ENCODE measurements at places on chromosomes 16 and 17.

DNA sequence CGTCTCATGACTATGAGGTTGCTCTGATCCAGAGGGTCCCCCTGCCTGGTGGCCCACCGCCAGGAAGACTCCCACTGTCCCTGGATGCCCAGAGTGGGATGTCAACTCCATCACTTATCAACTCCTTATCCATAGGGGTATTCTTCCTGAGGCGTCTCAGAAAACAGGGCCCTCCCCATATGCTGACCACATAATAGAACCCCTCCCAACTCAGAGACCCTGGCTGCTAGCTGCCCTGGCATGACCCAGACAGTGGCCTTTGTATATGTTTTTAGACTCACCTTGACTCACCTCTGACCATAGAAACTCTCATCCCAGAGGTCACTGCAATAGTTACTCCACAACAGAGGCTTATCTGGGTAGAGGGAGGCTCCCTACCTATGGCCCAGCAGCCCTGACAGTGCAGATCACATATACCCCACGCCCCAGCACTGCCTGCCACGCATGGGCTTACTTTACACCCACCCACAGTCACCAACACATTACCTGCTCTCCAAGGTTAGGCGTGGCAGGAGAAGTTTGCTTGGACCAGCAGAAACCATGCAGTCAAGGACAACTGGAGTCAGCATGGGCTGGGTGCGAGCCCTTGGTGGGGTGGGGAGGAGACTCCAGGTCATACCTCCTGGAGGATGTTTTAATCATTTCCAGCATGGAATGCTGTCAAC is 2.3 kb upstream of the G6PC1 start:
- no peak for DNase-seq

DNA sequence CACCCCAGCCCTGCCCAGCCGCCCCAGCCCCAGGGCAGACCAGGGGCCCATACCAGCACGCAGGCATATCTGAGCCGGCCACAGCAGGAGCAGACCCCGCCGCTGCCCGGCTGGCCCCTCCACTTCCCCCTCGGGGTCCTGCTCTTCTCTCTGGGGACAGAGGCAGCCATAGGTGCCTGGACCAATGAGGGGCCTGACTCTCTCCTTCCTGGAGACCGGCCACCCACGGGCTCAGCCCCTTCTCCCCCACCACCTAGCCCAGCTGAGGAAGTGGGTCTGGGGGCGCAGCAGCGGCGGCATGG is 3.8 kb downstream of the TMC6 start:
- DNase-seq = no peak

- DNase-seq = no peak
Observed at GRCh38 chr17:8122924-8123694, 797 bp downstream of the HES7 start.

- no peak for DNase-seq
Observed at GRCh38 chr16:14303639-14304394, 232.7 kb downstream of the MRTFB start.

DNA sequence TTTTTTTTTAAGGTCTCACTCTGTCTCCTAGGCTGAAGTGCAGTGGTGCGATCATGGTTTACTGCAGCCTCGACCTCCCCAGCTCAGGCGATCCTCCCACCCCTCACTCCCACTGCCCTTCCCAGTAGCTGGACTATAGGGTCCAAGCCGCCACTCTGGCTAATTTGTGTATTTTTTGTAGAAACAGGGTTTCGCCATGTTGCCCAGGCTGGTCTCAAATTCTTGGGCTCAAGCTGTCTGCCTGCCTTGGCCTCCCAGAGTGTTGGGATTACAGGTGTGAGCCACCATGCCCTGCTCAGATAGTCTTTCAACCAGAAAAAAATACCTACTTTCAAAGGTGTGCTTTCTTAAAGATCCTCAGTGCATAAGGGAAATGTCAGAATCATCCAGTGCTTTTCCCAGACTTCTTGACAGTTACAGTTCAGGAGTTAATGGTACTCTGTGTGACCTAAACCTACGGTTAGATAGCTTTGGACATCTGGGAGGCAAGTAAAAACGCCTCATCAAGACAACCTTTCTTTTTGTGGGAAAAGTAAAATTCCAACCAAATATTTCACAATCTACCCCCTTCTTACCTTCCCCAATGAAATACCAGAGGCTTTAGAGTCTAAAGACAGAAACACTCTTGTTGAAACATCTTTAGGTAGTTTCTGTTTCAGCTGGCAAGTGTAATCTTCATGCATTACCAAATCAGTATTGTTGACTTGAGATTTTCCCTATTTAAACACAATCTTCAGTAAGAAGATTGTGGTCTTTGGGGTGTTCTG is 6.8 kb downstream of the RSPRY1 start:
- DNase-seq = peak; percentile 5

DNA sequence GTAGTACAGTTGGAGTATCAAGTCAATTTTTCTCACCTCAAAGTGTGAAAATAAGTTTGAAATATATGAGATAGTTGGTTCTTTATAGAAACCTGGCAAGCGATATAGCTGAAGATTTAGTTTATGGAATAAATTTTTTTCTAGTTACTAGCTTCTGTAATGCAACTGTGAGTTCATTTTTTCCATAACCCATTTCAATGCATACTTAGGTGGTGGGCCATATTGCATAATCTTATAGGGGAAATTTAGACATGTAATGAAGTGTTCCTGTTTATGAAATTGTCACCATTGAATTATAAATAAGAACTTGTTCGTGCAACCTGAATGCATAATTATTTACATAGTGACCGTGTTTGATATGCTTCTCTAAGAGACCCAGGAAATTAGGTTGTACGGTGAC is 9.0 kb downstream of the MOSMO start:
- peak; percentile 22 for DNase-seq

- DNase-seq = no peak
Observed at GRCh38 chr17:81992306-81993102, 15.1 kb downstream of the ASPSCR1 start.

DNA sequence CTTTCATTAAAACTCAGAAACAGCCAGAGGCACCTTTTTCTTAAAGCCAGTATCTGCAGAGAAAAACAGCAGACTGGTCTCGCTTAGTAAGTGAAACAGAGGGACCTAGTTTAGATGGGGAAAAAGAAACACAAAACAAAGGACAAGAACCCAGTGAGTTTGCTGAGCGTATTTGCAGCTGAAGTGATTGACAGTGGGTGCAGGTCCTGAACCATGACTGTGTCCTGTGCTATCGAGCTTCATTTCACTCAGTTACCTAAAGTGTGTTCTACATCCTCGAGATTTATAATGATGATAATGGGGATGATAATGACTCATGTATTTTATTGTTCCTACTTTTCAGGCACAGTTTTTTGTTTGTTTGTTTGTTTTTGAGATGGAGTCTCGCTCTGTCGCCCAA is 31.7 kb upstream of the WFIKKN2 start:
- DNase-seq = no peak

DNA sequence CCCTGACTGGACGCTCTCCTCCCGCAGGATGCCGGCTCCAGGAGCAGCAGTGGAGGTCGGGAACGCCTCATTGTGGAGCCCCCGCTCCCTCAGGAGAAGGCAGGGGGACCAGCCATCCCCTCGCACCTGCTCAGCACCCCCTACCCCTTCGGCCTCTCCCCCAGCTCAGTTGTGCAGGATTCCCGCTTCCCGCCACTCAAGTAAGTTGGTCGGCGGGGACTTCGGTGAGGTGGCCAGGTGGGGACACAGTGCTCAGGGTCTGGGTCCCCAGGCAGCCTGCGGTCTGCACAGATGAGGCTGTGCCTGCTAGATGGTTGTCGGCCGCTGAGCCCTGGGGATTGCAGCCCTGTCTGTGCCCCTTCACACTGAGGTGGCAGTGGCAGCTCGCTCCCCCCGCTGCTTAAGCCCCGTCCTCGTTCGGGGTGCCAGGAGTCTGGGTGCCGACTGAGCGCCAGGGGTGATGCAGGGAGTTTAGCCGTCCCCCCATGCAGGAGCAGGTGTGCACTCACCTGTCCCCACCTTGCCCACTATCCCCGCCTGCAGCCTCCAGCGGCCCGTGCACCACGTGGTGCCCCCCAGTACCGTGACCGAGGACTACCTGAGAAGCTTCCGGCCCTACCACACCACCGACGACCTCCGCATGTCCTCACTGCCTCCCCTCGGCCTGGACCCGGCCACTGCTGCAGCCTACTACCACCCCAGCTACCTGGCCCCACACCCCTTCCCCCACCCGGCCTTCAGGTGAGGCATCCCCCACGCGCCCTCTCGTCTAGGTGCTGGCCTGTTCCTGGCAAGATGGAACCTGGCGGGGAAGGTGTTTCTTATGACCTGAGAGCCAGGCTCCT is 34.3 kb downstream of the GINS2 start:
- no peak for DNase-seq

DNA sequence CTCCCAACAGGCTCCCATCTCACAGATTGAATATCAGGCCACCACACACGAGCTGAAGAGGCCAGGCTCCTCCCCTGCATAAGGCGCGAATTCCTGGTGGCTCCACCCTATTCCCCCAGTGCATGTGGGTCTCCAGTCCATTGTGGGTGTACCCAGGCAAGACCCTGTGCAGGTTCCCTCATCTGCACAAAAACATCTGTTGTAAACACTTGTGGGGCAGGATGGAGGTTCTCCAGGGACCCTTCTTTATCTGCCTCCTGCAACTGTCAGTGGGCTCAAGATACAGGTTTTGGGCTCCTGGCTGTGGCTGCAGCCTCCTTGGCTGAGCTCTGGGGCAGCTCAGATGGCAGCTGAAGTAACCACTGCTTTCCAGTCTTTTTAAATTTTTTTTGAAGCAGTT is 17.6 kb upstream of the LGALS9 start:
- DNase-seq = no peak

- DNase-seq = peak; percentile 19
Observed at GRCh38 chr17:8324923-8325322, 14.7 kb upstream of the ODF4 start.

GRCh38 chr17:57085448-57086068 is 512 bp downstream of the AKAP1 start:
- peak; percentile 50 for DNase-seq

DNA sequence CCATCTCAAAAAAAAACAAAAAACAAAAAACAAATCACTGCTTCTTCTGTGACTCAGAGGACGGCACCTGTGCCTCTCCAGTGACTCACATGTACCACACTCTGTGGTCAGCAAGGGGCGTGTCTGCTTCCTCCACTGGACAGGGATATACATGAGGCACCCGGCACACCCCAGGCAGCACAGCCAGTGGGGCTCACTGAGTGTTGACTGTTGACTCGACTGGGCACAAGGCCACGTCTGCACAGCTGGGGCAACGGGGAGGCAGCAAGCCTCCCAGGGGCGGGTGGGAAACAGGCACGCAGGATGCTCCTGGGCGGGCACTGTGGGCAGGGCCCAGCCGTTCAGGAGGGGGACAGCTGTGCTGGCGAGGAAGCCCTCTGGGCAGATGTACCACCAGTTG is 64.1 kb downstream of the TIMM22 start:
- DNase-seq = peak; percentile 49

DNA sequence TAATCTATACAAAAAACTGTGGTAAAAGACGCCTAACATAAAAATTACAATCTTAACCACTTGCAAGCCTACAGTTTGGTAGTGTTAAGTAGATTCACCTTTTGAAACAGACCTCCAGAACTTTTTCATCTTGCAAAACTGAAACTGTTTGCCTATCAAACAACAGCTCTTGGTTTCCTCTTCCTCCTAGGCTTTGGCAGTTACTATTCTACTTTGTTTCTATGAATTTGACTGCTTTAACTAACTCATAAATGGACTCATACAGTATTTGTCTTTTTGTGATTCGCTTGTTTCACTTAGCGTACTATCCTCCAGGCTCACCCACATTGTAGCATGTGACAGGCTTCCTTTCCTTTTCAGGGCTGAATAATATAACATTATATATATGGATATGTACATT is 97.0 kb downstream of the PRKCA start:
- DNase-seq = peak; percentile 4

DNA sequence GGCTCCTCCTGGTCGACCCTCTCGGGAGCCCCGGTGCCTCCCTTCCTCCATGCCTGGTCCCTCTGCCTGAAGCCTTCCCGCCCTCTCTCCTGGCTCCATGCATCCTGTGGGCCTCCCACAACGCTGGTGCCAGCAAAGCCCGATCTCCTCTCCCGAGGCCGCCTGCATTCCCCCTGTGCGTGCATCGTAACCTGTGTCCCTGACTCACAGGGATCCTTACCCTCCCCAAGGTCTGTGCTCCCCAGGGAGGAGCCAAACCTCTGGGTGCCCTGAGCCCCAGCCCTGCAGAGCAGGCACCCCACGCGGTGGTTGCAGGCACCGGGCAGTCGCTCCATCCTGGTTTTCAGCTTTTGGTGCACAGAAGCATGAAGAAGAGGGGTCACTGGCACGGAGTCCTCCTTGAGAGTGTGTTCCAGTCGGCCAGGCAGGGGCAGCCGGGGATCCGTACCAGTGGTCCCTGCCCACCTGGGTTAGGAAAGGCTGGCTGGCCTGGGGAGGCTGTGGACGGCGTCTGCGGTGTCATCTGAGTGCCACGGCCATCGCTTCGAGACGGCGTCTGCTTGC is 1.8 kb upstream of the ENPP7 start:
- DNase-seq = no peak

GRCh38 chr16:66798161-66798560 is 3.2 kb downstream of the TERB1 start:
- no peak for DNase-seq
